Central memory CD8-positive, alpha-beta T cell (primary cell): ENCODE measurements at places on chromosomes 6 and 20.

GRCh38 chr20:58634521-58635278 lies 16.4 kb upstream of the STX16 start:
- no peaks in the 10 kb centered on the region for H3K36me3 ChIP-seq
- no peak for DNase-seq
- no peak overlapping the region for H3K27ac ChIP-seq

GRCh38 chr6:156420172-156420993 lies 356.8 kb upstream of the ARID1B start:
- no peak for DNase-seq
- no peaks in the 10 kb centered on the region for H3K27me3 ChIP-seq
- no peak overlapping the region for H3K27ac ChIP-seq
- peaks cover 3% of the 10 kb centered on the region for H3K36me3 ChIP-seq
- H3K4me3 ChIP-seq = no peak overlapping the region
- peaks cover 12% of the 10 kb centered on the region for H3K4me1 ChIP-seq

GRCh38 chr6:97460394-97461080 lies 177.5 kb upstream of the MMS22L start:
- DNase-seq = no peak
- H3K36me3 ChIP-seq = no peaks in the 10 kb centered on the region
- H3K27me3 ChIP-seq = no peaks in the 10 kb centered on the region
- H3K4me3 ChIP-seq = no peak overlapping the region
- no peak overlapping the region for H3K27ac ChIP-seq
- H3K4me1 ChIP-seq = no peaks in the 10 kb centered on the region

GRCh38 chr6:134534708-134535149 lies 216.8 kb upstream of the SGK1 start:
- no peaks in the 10 kb centered on the region for H3K36me3 ChIP-seq
- no peaks in the 10 kb centered on the region for H3K27me3 ChIP-seq
- DNase-seq = no peak
- peaks cover under 1% of the 10 kb centered on the region for H3K4me1 ChIP-seq
- H3K27ac ChIP-seq = no peak overlapping the region
- H3K4me3 ChIP-seq = no peak overlapping the region

DNA sequence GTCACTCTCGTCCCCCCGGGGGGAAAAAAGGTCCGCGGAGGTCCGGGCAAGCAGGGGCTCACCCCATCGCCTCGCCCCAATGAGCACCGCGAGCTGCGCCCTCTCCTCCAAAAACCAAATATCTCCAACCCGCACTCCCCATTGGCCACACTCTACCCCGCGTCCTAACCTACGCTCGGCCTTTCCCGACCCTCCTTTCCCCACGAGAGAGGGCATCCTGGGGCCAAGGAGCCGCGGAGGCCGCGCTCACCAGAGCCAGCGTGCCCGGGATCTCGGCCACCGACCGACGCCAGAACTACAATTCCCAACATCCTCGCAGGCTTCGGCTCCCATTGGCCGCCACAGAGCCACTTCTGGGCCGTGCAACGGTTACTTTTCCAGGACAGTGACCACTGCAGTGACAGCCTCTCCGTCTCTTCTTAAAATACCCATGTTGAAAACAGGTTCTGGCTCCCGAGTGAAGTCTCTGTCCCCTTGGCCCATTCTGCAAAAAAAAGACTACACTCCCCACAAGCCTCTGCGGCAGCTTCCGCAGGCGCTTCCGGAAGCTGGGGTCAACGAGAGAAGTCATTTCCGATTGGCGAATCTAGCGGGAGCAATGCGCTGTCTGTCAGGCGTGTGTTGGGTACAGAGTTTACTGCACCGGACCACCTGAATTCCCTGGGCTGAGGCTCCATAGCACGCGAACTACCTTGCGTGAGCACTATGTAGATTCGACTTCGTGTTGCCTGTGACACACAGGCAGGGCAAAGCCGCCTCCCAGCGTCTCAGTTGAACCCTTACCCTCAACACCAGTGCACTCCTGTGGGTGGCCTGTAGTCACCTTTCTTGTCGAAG lies at the start of gene ZNF343:
ZNF343 (minus strand) TSS at position 285 of the 837 bp plus-strand sequence. CDS start 15,020 bp downstream, outside the sequence.
- peaks cover 10% of the 10 kb centered on the region for H3K27me3 ChIP-seq
- H3K4me3 ChIP-seq = peak within 1 kb of the TSS; percentile 96
- H3K4me1 ChIP-seq = peaks cover 15% of the 10 kb centered on the region
- H3K36me3 ChIP-seq = peaks cover 7% of the 10 kb centered on the region
- peak within 1 kb of the TSS; percentile 95 for H3K27ac ChIP-seq
- DNase-seq = peak; percentile 70

- H3K27me3 ChIP-seq = no peaks in the 10 kb centered on the region
- no peak overlapping the region for H3K27ac ChIP-seq
- no peaks in the 10 kb centered on the region for H3K4me1 ChIP-seq
- DNase-seq = no peak
These were observed 81.3 kb downstream of the AFDN start for GRCh38 chr6:167907837-167908681.

GRCh38 chr6:31396422-31397152 lies 6.8 kb upstream of the MICA start:
- H3K36me3 ChIP-seq = peaks cover 11% of the 10 kb centered on the region
- H3K27ac ChIP-seq = no peak overlapping the region
- peaks cover 44% of the 10 kb centered on the region for H3K4me1 ChIP-seq
- no peaks in the 10 kb centered on the region for H3K27me3 ChIP-seq
